ENCODE measurements at places on chromosomes 5 and 9. TPM values are rescaled to one million over a fixed set of nuclear protein-coding genes. Genes with fewer than 3 reads are reported as not detected.

DNA sequence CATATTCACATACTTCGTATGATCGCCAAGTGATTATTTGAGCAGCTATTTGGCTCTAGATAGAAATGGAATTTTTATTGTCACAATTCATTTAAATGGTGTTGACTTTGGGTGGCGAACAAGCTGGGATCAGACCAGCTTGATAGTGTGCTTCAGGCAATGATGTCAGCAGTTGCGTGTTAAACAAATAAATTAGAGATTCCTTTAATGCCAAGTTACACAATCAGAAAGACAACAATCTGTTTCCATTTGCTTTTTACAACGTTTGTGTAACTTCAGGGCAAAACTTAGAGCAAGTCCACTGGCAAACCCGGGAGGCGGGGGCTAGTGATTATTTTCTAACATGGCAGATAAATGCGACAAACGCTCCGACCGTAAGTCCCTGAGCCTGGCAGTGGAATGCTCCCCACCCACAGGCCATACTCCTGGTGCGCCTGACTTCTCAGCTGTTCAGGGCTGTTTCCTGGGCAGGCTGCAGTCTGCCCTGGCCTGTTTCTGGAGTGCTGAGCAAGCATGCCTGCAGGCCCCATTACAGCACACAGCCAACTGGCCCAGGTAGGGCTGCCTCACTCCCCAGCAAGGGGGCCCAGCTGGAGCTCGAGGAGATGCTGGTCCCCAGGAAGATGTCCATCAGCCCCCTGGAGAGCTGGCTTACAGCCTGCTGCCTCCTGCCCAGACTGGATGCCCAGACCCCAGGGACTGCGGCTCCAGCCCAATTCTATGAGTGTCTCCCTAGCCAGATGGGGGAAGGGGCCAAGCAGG lies 88.7 kb downstream of the BASP1 start:
- peak; percentile 53 for DNase-seq

Gene PCDHA7
- total RNA-seq: 0.27 TPM

GRCh38 chr9:123422635-123423310 lies 66.8 kb downstream of the CRB2 start:
- DNase-seq: no peak

DNA sequence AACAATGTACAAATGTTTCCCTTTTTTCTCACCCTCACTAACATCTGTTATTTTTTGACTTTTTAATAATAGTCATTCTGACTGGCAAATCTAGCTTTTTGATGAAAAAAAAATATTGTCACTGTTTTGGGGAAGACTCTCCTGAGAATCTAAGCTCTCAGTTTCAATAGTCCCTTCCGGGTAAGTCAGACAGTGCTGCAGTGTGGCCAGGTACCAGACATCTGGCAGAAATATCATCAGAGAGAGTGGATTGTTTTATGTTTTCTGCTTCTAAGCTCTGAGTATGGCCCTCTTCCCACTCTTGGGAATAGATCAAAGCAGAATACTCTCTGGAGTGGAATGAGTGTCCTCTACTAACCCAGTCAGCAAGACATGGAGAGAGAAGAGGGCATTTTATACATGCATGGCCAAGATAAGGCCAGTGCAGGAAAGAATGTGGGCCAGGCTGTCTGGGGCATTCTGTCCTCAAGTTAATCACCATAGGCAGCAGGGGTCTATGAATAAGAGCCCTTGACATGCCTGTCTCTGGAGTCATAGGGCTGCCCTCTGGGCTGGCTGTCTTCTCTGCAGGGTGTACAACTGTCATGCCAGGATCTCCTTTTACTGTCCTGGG lies 38.5 kb upstream of the OR2S2 start:
- no peak for DNase-seq

DNA sequence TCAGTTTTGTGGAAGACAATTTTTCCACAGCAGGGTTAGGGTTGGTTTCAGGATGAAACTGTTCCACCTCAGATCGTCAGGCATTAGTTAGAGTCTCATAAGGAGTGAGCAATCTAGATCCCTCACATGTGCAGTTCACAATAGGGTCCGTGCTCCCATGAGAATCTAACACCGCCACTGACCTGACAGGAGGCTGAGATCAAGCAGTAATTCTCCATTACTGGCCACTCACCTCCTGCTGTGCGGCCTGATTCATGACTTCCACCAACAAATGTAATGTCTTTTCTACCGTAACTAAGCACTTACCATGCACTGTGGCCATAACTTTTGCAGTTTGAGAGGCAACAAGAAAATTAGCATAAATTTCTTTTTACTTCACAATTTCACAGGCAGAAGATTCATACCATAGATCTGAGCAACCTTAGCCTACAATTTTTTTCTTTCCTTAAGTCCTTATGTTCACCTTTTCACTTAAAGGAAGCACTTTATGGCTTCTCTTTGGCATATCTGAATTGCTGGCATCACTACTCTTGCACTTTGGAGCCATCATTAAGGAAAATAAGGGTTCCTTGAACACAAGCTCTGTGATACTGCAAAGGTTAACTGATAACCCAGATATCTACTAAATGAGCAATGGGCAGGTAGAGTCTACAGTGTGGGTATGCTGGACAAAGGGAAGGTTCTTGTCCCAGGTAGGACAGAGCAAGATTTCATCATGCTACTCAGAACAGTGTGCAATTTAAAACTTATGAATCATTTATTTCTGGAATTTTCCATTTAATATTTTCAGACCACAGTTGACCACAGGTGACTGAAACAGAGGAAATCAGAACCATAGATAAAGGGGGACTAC lies 83.0 kb upstream of the IFNK start:
- no peak for DNase-seq

- DNase-seq: no peak
Observed at GRCh38 chr9:129665389-129665775, at the start of gene PRRX2. Gene PRRX2 (plus strand): TSS chr9:129665647. CDS start chr9:129665868, 221 bp downstream.

DNA sequence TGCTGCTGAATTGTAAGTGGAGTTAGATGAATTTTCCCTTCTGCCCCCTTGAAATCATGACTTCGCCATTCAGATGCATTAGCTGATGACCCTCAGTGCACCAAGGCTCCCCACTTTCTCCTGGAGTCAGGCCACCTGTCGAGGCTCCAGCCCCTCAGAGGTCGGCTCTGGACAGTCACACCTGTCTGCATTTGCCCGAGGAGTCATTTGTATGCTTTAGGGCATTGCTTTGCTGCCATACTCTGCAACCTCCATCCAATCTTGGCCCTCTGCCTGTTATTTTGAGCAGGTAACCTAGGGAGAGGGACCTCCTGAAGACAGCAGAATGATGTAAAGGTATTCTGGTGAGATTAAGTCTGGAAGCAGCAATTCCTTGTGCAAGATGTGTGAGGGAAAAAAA lies 144.8 kb downstream of the MACROH2A1 start:
- DNase-seq: no peak

DNA sequence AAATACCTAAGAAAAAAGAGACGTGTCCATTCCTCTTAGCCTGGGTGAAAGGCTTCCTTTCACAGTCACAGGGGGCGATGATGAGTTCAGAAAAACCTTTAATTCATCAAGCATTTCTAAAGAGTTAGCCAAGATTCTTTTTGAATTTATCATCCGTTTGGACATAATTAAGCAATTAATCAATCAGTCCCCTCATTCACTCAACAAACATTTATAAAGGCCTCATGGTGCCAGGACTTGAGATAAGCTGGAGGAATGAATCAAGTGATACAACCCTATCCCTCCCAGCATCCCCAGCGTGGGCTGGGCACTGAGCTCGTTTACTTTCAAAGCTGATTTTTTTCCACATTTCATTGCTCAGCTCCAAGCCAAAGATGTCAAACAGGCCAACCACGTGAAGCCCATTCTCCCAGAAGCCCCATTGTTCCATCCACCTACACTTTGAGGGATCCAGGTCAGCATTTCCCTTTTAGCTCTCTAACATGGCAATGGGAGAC lies 140.5 kb downstream of the SLIT3 start:
- no peak for DNase-seq

Gene IL5
- not detected for total RNA-seq

- no peak for DNase-seq
Observed at GRCh38 chr9:132235894-132236661, 74.2 kb downstream of the NTNG2 start.

DNA sequence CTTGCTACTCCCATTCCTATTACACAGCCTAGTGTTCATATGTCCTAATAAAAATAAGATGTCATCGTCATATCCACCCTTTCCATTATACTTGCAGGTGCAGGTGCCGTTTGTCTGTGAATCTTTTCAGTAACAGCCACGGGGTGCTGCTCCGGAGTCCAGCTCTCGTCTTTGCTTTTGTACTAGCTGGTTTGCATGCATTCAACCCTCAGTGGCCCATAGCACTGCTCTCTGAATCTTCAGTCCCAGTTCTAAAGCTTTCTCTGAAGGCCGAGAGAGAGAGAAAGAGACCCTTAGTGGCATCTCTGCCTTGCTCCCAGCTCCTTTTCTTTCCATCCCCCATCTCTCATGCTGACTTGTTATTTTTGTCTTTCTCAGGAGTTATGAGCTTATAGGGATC lies 468.5 kb downstream of the TMEM232 start:
- DNase-seq: no peak

DNA sequence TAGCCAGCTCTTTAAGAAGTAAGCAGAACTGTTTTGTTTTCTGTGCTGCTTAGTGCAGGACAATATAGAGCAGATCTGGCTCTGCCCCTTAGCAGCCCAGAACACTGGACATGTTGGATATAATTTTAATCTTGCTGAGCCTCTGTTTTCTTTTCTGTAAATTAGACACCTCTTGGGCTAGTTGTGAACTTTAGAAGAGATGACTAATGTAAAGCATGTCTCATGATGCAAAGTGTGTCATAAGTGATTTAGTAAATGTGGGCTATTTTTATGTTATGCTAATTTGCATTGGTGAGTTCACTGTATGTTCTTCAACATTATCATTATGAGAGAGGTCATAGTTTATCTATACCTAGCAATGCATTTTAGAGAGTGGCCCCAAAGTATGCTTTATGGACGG lies 156.1 kb upstream of the ADAMTSL1 start:
- DNase-seq: no peak

Gene XRCC4
- 7.8 TPM for total RNA-seq

DNA sequence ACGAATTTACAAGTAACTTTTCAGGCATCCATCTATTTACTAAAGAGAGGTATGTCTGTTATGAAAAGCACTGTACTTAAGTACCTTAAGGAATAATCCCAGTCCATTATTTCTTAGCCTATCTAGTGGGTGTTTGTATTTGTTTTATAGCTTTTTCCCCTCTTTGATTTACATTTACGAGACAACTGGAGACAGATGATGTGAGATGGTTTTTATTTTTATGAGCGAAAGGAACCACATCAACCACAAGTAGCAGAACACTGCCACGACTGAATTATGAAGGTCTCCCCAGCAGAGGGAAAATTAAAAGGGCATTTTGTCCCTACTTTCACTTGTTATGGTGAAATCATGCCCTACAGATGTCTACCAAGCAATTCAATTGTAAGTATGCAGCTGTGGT lies 357.8 kb downstream of the NFIB start:
- DNase-seq: no peak

Gene SLC34A1
- not detected for total RNA-seq

GRCh38 chr9:132239518-132239917 lies 77.7 kb downstream of the NTNG2 start:
- DNase-seq: no peak

Gene HAVCR1
- total RNA-seq: 3.9 TPM

DNA sequence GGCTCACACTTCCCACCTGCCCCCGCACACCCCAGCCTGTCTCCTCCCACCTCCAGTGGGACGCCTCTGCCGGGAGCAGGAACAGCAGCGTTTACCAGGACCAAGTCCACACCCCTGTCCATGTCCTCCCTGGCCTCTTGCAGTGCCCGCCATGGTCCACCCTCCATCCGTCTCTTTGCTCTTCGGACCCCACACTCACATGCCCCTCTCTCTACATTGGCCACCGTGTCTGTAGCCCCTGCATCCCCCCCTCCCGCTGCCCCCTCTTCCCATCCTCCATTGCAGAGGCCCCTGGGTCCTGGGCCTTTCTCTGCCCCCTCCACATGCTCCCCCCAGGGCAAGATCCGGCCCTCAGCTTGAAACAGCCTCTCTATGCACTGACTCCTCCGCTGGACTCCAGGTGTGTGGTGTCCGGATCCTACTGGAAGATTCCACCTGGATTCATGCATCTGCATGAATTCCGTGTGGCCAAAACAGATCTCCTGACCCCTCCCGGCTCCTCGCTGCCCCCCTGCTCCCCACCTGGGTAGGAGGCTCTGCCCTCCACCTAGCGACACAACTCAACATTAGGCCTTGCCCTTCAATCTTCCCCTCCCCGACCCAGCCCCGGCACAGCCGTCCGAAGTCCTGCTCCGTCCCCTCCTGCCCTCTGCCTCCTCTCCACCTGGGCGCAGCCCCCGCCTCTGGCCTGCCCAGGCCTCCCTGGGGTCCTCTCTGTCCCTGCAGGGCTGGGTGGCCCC lies 168.5 kb downstream of the OLFM1 start:
- no peak for DNase-seq

- peak; percentile 30 for DNase-seq
Observed at GRCh38 chr5:120934031-120934430, 469.9 kb downstream of the PRR16 start.

Gene PSAT1
- total RNA-seq: 2.0 TPM

Gene TLX3
- not detected for total RNA-seq

DNA sequence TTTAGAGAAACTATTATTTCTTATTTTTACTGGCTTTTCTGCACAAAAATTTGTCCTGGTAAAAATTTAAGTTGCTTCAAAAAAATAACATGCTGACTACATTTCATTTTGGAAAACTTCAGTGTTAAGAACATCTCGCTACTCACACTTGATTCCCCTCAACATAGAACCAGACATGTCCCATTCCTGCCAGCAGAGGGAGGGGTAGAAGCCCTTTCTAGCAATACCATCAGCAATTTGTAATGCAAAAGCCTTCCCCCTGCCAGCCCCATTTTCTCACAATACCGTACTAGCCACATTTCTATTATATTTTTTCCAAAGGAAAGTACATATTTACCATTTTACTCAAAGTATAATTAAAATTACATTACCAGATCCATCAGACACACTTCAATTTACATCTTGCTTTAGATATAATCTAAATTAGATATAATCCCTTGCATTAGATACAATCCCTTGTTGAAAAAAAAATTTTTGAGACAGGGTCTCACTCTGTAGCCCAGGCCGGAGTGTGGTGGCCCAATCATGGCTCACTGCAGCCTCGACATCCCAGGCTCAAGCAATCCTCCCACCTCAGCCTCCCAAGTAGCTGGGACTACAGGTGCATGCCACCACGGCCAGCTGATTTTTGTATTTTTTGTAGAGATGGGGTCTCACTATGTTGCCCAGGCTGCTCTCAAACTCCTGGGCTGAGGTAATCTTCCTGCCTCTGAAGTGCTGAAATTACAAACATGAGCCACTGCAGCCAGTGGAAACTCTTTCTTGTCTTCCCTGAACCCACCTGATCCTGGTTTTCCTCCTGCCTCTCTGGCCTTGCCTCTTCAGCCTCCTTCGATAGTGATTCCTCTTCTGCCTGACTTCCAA lies 39.6 kb upstream of the IDNK start:
- peak; percentile 48 for DNase-seq

Gene TAF11L5
- not detected for total RNA-seq

Gene CACFD1
- 75.4 TPM for total RNA-seq

Gene ACSL6
- 0.59 TPM for total RNA-seq

All from left colon (tissue), 2 donors.